Daoy (cell line): ENCODE measurements at places on chromosomes 2 and 18. TPM values are rescaled to one million over a fixed set of nuclear protein-coding genes. Genes with fewer than 3 reads are reported as not detected.

DNA sequence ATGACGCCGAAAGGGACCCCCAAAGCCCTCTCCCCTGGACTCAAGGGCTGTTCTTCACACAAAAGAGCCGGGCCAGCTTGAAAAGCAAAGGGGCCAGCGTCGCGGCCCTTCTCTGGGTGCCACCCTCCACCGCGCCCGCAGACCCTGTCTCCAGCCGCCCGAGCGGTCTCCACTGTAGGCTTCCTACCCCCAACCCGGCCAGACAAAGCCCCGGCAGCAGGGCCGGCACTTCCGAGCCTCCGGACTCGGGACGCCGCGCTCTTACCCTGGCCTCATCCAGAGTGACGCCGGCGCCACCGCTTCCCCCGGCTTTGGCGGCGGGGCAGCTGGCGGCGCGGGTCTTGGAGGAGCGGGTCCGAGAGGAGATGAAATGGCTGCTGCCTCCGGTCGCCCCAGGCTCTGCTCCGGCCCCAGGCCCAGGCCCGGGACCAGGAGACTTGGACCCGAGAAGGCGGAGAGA lies 603 bp downstream of the ATAD2B start:
- DNase-seq = peak; percentile 55

GRCh38 chr2:148644883-148645538 lies 460 bp downstream of the EPC2 start:
- DNase-seq = peak; percentile 93

DNA sequence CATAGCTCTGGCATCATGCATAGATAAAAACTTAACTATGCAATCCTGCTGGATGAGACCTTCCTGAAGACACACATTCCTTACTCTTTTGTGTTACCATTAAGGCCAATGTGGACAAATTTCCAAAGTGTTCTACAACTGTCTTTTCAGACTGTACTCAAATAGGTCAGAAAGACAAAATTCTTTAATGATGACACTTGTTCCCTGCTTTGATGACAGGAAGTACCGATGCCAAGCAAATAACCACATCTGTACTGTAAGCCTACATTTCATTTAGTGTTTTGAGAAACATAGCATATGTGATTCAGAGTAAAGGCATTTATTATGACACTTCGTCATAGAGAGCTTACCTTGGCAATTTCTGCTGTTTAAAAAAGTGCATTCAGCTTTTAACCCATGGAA lies 55.0 kb downstream of the PMAIP1 start:
- peak; percentile 3 for DNase-seq

DNA sequence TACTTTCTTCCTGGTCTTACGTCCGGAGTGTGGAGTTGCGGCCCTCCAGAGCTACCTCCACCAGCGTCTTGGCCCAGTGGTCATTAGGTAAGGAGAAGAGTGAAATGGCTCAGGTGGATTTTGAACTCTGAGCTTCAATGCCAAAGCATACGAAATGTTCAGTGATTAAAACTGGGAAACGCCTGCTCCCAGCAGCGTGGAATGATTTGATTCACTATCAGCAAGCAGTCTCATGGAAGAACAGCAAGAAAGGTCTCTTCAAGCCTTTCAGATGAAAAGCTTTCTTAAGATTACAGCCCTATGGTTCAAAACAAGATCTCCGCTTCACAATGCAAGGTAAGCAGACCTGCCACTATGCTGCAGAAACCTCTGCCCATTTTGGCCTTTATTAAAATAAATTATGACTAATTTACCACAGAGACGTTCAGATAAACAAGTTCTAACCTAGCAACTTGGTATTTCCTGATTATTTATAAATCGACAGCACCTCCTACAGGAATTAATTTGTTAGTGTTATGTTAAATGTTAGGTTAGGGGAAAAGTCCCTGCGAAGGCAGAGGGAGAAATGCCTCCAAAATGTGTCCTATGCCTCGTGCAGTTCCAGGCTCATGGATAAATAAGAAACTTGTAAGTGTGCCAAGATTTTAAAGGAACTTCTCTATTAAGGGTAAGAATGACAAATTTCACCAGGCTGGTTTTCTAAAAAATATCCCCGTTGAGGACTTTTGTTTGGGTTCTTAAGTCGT lies 10.1 kb downstream of the SP9 start:
- no peak for DNase-seq

DNA sequence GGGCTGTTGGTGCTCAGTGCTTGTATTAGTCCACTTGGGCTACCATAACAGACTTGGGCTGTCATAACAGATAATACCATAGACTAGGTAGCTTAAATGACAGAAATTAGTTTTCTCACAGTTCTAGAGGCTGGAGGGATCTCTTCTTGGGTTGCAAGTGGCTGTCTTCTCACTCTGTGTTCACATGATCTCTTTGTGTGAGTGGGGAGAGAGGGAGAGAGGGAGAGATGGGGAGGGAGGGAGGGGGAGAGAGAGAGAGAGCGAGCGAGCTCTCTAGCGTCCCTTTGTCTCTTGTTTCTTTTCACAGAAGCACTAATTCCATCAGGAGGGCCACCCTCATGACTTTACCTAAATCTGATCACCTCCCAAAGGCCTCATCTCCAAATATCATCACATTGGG lies 4.5 kb upstream of the XRCC5 start:
- no peak for DNase-seq

DNA sequence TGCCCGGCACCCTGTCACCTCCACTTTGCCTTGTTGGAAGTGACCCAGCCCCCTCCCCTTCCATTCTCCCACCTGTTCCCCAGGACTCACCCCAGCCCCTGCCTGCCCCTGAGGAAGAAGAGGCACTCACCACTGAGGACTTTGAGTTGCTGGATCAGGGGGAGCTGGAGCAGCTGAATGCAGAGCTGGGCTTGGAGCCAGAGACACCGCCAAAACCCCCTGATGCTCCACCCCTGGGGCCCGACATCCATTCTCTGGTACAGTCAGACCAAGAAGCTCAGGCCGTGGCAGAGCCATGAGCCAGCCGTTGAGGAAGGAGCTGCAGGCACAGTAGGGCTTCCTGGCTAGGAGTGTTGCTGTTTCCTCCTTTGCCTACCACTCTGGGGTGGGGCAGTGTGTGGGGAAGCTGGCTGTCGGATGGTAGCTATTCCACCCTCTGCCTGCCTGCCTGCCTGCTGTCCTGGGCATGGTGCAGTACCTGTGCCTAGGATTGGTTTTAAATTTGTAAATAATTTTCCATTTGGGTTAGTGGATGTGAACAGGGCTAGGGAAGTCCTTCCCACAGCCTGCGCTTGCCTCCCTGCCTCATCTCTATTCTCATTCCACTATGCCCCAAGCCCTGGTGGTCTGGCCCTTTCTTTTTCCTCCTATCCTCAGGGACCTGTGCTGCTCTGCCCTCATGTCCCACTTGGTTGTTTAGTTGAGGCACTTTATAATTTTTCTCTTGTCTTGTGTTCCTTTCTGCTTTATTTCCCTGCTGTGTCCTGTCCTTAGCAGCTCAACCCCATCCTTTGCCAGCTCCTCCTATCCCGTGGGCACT lies 4.5 kb downstream of the RETREG2 start:
- no peak for DNase-seq

DNA sequence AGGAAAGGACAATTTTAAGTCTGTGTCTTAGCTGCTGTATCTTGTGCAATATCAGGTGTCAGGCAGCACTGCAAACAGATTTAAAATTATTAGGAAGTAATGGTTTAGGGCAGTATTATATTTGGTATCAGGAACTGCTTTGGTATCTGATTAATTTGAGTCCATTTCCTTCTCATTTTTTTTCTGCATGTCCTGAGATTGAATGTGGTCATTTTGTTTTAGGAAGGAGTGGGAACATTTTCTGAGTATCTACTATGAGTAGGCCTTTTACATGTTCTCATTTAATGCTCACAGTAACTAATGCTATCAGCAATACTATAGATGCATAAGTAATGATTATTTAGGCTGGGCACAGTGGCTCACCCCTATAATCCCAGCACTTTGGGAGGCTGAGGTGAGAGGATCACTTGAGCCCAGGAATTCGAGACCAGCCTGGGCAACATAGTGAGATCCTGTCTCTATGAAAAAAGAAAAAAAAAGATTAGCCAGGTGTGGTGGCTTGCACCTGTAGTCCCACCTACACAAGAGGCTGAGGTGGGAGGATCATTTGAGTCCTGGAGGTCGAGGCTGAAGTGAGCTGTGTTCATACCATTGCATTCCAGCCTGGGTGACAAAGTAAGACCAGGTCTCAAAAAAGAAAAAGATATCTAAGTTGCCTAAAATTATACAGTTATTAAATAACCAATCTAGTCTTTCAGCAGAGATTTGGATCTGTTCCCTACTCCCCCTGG lies 4.7 kb downstream of the FMNL2 start:
- DNase-seq = no peak

- no peak for DNase-seq
Observed at GRCh38 chr18:78292618-78293380, 686.8 kb upstream of the SALL3 start.

GRCh38 chr2:124610866-124611265 lies 585.8 kb downstream of the CNTNAP5 start:
- no peak for DNase-seq

DNA sequence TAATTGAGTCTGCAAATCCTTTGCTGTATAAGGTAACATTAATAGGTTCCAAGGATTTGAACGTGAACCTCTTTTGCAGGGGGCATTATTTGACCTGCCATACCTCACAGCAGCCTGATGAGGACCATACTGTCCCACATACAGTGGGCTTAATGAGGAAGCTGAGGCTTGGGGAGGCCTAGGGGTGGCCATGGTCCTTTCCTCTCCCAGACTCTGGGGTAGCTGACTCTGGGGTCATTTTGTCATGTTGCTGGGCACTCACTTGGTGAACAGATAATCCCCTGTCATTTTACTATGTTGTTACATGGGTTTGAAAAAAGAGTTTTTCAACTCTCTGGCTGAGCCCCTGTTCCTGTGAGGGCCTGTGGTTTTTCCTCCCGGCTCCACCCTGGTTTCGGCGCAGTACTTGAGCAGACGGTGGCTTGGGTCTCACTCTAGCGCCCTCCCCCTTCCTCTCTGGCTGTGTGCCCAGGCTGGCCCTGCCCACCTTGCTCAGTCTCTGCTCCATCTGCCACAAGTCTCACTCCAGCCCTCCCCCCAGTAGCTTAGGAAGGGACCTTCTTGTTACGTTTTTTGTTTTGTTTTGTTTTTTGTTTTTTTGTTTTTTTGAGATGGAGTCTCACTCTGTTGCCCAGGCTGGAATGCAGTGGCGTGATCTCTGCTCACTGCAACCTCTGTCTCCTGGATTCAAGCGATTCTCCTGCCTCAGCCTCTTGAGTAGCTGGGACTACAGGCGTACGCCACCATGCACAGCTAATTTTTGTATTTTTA lies 21.0 kb downstream of the INPP4A start:
- DNase-seq = peak; percentile 85

DNA sequence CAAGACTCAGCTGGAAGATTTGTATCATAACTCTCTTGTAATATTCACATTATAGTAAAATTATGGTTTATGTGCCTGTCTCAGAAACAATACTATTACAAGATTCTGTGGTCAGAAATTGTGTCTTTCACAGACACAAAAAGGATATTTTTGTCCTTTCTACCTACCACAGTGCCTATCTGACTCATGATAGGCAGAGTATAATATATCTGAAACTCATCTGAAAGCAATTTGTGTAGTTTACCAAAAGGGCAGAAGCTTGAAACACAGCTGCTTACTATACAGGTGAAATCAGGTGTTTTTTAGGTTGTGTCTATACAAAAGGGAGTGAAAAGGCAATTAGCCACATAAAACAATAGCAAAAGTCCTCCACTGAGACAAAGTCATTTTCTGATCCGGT lies 10.9 kb downstream of the TMEM200C start:
- DNase-seq = no peak

DNA sequence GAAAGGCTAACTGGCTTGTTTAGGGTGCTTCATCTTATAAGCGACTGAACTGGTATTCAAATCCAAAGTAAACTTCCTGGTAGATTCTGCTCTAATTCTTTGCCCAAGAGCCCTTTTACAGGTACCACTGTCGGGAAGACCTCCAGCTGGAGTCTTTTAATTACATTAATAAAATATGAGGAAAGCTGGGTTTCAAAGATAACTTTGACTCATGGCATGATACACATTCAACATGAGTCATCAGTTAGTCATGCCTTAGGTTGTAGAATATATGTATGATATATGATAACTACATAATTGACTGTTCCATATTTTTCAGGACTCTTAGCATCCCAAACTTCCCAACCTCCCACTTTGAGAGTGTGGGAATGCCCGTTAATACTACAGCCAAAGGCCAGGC lies 32.3 kb downstream of the ZCCHC2 start:
- peak; percentile 13 for DNase-seq

DNA sequence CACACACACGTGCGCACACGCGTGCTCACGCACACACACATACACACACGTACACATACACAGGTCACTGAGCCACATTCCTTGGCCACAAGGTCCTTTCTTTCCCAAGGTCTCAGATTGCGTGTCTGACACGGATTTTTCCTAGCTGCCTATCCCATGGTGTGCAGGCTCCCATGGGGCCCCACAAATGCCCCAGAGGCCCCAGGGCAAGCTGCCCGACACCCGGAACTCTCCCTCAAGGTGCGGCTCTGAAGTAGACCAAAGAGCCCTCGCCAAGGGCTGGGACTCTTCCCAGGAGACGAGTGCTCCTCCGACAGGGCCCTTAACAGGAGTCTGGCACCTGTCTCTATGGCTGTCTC lies 46.7 kb downstream of the SDC1 start:
- no peak for DNase-seq

DNA sequence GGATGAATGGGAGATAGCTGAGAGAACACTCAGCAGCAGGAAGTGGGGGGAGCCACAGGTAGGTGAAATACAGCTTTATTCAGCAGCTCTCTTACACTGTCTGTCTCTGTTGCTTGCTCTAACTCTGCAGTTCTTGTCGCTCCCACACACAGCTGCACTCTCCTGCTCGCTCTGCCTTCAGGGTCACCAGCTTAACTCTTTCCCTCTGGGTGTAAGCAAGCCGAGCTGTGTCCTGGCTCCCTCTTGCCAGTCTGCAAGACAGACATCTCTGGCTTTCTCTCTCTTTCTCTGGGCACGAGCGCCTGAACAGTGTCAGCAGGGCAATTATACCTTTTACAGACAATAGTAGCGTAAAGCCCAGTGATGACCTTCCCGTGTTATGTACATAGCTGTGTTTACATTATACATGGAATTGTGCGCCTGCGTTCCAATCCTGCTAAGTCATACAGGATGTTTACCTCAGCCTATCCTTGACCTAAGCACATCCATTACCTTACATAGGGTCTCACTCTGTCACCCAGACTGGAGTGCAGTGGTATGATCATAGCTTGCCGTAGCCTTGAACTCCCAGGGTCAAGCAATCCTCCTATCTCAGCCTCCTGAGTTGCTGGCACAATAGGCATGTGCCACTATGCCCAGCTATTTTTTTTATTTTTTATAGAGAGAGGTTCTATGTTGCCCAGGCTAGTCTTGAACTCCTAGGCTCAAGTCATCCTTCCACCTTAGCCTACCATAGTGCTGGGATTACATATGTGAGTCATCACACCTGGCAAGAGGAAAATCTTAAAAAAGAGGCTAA lies 57.8 kb upstream of the CHN1 start:
- no peak for DNase-seq

- peak; percentile 83 for DNase-seq
Observed at GRCh38 chr2:45184606-45185005, 175.4 kb upstream of the SIX2 start.

SEMA4F gene
- 3.4 and 4.2 TPM in 2 replicates for total RNA-seq

HRH4 gene
- 0.06 TPM in 1 of 2 replicates, not detected in the other for total RNA-seq

TRIM43 gene
- total RNA-seq = not detected in 2 replicates

VAMP5 gene
- total RNA-seq = 2.1 and 2.6 TPM in 2 replicates

IL18R1 gene
- total RNA-seq = 4.6 and 7.0 TPM in 2 replicates

CPS1 gene
- total RNA-seq = 11.4 and 11.7 TPM in 2 replicates

CAPN14 gene
- total RNA-seq = 0.11 TPM in 1 of 2 replicates, not detected in the other

NETO1 gene
- 4.1 and 4.9 TPM in 2 replicates for total RNA-seq

DSG1 gene
- total RNA-seq = not detected in 2 replicates

RALB gene
- 37.7 and 39.5 TPM in 2 replicates for total RNA-seq

FHOD3 gene
- total RNA-seq = 16.3 and 17.8 TPM in 2 replicates

COL4A4 gene
- under 0.01 and 0.15 TPM in 2 replicates for total RNA-seq

CYP1B1 gene
- total RNA-seq = 35.0 and 35.4 TPM in 2 replicates
